ENCODE measurements at places on chromosomes 1 and 21. TPM values are rescaled to one million over a fixed set of nuclear protein-coding genes. Genes with fewer than 3 reads are reported as not detected.

DNA sequence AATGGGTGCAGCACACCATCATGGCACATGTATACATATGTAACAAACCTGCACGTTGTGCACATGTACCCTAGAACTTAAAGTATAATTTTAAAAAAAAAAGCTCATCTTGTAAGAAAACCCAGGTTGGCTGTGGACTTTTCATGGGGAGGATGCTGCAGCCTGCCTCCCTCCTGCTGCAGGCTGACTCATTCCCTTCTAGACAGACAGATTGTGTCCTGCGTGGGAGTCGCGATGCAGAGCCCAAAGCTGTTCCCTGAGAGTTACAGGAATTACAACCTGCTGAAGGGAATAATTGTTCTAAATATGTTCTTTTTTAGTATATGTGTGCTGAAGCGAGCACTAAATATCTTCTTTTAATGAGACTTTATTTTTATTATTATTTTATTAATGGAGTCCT is 93.2 kb downstream of the TBX19 start:
- no peaks in the 10 kb centered on the region for H3K27me3 ChIP-seq
- no peak overlapping the region for H3K4me3 ChIP-seq
- no peak overlapping the region for H3K27ac ChIP-seq
- H3K36me3 ChIP-seq: no peaks in the 10 kb centered on the region
- DNase-seq: peak; percentile 56

DNA sequence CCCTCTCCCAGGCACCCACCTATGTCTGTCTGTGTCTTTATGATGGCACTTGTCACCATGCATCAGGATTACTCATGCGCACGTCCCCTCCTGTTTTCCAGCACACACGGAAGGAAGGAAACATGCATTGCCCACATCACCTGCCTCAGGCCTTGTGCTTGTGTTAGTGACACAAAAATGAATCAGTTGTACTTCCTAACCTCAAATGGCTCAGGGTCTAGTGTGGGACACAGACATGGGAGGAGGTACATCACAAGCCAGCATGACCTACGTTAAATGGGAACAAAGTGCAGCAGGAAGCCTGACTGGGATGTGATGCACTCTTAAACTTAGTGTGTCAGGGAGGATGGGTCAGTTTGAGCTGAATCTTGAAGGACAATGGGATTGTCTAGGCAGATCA is 126.7 kb downstream of the TRABD2B start:
- H3K27me3 ChIP-seq: no peaks in the 10 kb centered on the region
- H3K36me3 ChIP-seq: no peaks in the 10 kb centered on the region
- H3K4me3 ChIP-seq: no peak overlapping the region
- H3K27ac ChIP-seq: no peak overlapping the region
- no peak for DNase-seq

DNA sequence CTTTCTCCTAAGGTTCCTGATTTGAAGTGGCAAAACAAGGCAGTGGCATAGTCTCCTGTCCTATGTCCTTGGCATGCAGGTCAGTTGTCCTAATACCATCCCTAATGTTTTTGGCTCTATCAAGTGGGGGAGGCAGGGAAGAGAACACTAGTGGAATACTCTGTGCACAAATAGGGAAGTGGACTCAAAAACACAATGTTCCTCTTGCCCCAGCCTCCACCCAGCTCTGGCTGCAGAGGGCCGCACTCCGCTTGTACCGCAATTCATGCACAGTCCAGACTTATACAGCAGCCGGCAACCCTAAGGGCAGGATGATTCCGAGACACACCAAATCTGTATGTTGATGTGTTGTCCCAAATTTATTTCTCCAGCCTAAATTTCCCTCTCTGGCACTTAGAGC is 14.5 kb downstream of the PLEKHO1 start:
- H3K36me3 ChIP-seq: no peaks in the 10 kb centered on the region
- H3K4me1 ChIP-seq: peaks cover 11% of the 10 kb centered on the region
- peak overlapping the region; percentile 29 for H3K27ac ChIP-seq
- H3K4me3 ChIP-seq: no peak overlapping the region
- no peak for DNase-seq

DNA sequence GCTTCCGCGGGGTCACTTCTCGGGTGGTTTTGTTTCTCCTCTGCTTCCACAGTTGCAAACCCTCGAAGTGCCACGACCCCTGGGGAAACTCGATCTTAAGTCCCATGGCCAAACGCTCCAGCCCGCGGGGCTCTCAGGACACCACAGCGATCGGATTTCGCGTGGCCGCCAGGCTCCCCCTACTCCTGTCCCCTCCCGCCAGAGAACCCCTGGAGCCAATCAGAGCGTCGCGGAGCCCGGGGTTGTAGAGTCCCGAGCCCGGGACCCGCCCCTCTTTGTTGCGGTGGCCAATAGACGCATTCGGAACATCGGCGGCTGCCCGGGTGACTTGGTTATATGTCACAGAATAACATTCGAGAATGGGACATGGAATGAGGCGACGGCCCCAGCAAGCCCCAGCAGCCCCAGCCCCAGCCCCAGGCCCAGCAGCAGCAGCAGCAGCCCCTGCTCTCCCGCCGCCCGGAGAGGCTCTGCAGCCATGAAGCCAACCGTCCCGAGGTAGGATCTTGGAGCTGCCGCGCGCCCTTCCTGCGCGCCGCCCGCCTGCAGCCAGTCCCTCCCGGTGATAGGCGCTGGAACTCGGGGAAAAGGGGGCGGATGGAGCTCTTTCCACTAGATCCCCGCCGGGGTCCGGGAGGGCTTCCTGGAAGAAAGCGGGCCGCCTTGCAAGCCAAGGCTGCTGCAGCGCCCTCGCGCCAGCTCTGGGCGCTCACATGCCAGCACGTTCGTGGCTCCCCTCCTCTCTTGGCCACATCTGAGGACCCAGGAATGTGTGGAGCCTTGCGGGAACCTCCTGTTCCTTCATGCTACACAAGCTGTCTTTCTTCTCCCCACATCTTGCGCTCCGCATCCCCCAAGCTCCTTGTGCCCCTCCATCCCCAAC is at the start of gene VASH2:
VASH2 (plus strand) TSS at position 299 of the 883 bp plus-strand sequence. CDS start 1,002 bp downstream, outside the sequence.
- H3K27ac ChIP-seq: no peak within 1 kb of the TSS
- peak; percentile 91 for DNase-seq
- peak within 1 kb of the TSS; percentile 66 for H3K4me3 ChIP-seq
- H3K4me1 ChIP-seq: peaks cover 3% of the 10 kb centered on the region
- H3K36me3 ChIP-seq: no peaks in the 10 kb centered on the region

DNA sequence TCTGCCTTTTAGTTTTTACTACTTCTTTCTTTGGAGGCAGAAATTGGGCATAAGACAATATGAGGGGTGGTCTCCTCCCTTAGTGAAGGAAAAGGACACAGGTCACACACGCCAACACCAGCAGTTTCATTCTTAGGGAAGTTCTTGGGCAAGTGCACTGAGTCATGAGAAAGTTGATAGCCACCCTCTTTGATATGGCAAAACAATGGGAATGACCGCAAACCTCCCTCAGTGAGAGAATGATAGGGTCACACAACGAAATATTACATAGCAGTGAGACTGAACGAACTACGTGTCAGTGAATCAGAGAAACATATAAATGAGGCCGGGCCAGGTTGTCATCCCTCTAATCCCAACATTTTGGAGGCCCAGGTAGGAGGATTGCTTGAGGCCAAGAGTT is 20.0 kb downstream of the IL6R start:
- no peaks in the 10 kb centered on the region for H3K36me3 ChIP-seq
- no peak overlapping the region for H3K4me3 ChIP-seq
- H3K4me1 ChIP-seq: peaks cover 37% of the 10 kb centered on the region

DNA sequence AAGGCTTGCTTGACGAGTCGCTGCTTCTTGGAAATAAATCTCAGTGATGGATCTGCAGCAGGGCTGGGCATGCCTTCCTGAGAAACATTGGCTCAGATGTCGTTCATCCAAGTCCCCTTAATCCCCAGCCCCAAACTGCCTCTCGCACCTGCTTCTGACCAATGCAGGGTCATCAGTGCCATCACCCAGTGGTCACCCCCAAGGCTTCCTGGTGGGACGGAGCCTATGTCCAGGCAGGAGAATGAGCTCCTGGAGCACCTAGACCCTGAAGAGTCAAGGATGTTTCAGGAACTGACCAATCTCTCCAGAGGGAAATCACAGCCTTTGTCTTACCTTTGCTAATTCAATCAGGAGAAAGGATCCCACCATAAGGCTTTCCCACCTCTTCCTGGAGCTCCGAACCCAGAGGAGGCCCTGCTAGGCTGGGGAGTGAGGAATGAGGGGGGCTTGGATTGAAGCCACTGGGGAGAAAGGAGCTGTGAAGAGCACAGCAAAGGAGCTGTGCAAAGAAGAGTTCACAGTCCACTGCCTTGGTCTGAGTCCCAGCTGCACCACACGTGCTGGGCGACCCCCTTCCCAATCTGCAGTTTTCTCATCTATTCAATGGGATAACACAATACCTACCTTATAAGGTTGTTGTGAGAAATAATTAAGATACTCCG is 416.1 kb downstream of the NPHP4 start:
- H3K27ac ChIP-seq: no peak overlapping the region
- DNase-seq: no peak
- no peaks in the 10 kb centered on the region for H3K4me1 ChIP-seq
- no peaks in the 10 kb centered on the region for H3K27me3 ChIP-seq

DNA sequence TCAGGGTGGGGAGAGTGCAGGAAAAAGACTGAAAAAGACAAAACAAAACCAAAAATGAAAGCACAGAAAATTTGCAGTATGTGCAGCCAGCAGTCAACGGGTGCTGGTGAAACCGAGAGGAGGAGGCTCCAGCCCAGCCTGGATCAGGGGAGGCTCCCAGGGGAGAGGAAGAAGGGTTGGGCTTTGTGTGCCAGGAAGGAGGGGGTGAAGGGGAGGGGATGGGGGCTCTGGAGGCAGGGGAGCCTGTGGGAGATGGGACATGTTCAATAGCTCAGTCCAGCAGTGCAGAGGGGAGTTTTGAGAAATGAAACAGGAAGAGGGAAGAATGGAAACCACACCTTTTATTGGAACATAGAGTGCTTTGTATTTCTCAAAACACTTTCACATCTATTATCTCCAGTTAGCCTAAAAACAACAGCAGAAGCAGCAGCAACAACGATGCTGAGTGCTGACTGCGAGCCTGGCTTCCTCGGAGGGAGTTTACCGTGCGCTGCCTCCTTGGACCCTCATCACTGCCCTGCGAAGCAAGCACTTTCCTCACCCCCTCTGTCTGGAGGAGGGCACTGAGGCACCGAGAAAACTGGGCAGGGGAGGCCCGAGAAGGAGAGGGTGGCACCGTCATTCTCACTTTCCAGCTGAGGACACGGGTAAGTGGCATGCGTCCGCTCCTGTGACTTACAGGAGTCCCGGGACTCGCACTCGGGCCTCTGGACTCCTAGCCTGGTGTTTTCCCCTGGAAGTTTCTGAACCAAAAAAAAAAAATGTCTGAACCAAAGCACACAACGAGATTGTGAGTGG is 62.9 kb downstream of the MDM4 start:
- H3K4me1 ChIP-seq: peaks cover 13% of the 10 kb centered on the region
- H3K27me3 ChIP-seq: no peaks in the 10 kb centered on the region
- H3K4me3 ChIP-seq: peak overlapping the region; percentile 39
- DNase-seq: peak; percentile 38
- H3K27ac ChIP-seq: no peak overlapping the region
- no peaks in the 10 kb centered on the region for H3K36me3 ChIP-seq

- H3K27me3 ChIP-seq: no peaks in the 10 kb centered on the region
- DNase-seq: no peak
- no peak overlapping the region for H3K27ac ChIP-seq
- H3K36me3 ChIP-seq: no peaks in the 10 kb centered on the region
- no peaks in the 10 kb centered on the region for H3K4me1 ChIP-seq
These were observed 192.0 kb downstream of the SDCCAG8 start for GRCh38 chr1:243447844-243448243.

DNA sequence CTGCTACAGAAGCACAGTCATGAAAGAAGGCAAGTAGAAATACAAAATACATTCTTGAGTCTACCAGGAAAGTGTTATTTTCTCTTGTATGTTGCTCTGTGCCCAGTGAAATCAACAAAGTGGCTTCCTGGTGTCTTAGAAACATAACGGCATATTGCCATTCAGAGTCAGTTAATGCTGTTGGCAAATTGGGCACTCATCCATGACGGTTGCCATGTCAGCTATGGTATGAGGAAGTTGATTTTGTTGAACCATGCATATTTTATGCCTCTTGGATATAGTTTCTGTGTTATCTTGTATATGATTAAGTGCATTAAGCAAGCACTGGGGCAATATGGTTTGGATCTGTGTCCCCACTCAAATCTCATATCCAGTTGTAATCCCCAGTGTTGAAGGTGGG is 153.1 kb upstream of the CXADR start:
- no peak overlapping the region for H3K27ac ChIP-seq
- no peak overlapping the region for H3K4me3 ChIP-seq
- no peaks in the 10 kb centered on the region for H3K4me1 ChIP-seq
- no peak for DNase-seq

DNA sequence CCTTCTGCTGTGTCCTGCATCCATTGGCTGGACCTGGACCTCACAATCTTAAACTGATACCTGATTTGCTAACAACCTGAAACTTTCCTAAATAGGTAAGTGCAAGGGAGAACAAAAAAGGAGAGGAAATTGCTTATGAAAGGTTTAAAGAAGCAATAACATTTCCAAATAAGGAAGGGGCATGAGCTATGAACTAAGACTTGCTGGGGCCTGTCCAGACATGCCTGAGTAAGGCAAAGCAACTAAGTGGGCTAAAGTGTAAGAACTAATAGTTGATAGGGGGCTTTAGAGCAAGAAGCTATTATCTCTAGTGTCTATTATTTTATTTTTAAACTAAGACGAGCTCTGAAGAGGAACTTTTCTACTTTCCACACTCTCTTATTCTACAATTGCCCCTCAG is 11.6 kb downstream of the JMJD4 start:
- no peaks in the 10 kb centered on the region for H3K4me1 ChIP-seq
- H3K27me3 ChIP-seq: no peaks in the 10 kb centered on the region
- H3K27ac ChIP-seq: no peak overlapping the region
- no peak overlapping the region for H3K4me3 ChIP-seq
- DNase-seq: no peak
- no peaks in the 10 kb centered on the region for H3K36me3 ChIP-seq

DNA sequence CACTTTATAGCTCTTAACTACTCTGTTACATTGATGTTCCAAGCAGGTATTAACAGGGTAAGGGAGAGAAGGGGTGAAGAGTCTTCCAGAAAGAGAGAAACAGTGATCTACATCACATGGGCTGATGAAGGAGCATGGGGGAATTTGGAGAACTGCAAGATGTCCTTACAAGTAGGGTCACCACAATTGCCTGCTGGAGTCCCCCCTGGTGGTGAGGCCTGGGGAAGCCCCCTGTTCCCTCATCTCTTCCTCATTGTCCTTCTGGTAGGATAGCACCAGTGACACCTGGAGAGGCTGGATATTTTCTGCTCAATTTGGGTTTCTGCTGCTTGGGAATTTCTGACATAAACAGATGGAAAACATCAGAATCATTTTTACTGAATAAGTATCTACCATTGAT is 126.6 kb downstream of the RUNX1 start:
- no peaks in the 10 kb centered on the region for H3K36me3 ChIP-seq
- H3K4me1 ChIP-seq: no peaks in the 10 kb centered on the region
- no peak for DNase-seq
- H3K27me3 ChIP-seq: no peaks in the 10 kb centered on the region
- H3K27ac ChIP-seq: no peak overlapping the region

The SPRR2B gene
- 0.62 TPM for total RNA-seq

The KCNQ4 gene
- 2.4 TPM for total RNA-seq

The VWA5B1 gene
- 13.1 TPM for total RNA-seq

The ZFYVE9 gene
- 51.3 TPM for total RNA-seq

All from testis (tissue), 5 donors.